NCI-H460 (cell line): ENCODE measurements at places on chromosomes 1 and 21.

GRCh38 chr1:91736146-91736714 is 149.7 kb downstream of the TGFBR3 start:
- no peak for DNase-seq

- no peak for DNase-seq
Measured at GRCh38 chr1:47460456-47460855, 22.6 kb downstream of the FOXD2 start.

DNA sequence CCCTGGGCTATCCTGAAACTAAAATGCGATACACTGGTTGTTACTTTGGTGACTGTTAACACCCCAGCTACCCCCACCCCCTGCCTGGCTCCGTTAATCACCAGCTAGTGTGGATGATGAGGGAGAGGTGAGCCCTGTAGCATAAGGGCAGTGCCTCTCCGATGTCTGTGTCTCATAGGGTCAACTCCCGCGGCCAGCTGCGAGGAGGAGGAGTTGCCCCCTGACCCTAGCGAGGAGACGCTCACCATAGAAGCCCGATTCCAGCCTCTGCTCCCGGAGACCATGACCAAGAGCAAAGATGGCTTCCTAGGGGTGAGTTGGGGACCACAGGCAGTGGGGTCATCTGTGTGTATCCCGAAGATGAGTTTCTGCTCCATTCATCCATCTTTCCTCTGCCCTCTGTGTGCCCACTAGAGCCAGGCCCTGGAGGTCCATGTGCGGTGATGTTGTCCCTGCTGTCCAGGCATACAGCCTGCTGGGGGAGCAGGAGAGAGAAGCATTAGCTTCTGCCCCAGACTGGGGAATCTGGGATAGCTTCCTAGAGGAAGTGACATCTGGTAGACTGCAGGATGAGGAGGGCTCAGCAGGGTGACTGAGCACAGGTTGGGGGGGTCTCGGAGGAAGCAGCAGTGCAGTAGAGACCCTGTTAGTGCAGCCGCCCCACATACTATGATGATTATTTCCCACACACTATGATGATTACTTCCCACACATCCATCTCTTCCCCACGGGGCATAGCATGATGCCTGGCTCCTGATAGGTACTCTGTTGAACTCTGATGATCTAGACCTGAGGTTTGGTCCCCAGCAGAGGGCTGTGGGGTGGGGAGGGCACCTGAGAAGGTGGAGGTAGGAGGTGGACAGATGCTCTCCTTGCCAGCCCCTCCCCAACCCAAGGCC is 5.2 kb downstream of the SELENON start:
- DNase-seq: no peak

DNA sequence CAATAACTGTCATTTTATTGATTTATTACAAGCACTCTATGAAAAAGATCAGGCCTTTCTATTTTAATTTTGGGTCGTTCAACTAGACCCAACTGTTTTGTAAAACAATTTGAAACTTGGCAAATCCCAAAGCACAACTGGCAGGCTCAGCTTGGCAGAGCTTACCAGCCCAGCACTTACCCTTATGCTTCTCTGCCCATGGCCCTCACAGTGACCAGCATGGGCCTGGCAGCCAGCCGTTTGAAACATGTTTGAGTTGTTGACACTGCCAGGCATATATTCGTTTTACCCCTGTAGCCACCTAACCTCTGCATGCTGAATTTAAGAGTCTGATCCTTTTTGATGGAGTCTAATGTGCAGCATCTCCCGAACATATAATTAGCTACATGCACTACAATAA is 796.7 kb upstream of the ADGRL2 start:
- no peak for DNase-seq

- DNase-seq: no peak
Measured at GRCh38 chr1:37634244-37634991, at the start of gene RSPO1. Gene RSPO1, minus strand, starts transcription at chr1:37634892. Its CDS starts 5,231 bp downstream, at chr1:37629661.
